RPMI7951 (cell line): ENCODE measurements at places on chromosomes 2 and 18.

DNA sequence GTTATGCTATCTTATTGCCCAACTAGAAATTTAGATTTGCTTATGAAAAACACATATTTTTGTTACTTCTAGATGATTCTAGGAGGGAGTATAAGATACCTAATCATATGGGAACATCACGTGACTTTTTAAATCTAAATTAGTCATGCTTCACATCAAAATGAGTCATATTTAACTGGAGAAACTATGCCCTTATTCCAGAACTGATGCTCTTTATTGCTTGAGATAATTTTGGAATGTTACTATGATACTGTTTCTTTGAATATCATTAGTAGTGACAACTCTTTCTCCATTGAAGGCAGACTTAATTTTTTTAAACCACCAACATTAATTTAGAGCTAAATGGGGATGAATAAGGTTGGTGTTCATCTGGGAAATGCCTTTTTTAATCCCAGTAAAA, 19.9 kb upstream of the ELAC1 start:
- DNase-seq, result peak; percentile 38

DNA sequence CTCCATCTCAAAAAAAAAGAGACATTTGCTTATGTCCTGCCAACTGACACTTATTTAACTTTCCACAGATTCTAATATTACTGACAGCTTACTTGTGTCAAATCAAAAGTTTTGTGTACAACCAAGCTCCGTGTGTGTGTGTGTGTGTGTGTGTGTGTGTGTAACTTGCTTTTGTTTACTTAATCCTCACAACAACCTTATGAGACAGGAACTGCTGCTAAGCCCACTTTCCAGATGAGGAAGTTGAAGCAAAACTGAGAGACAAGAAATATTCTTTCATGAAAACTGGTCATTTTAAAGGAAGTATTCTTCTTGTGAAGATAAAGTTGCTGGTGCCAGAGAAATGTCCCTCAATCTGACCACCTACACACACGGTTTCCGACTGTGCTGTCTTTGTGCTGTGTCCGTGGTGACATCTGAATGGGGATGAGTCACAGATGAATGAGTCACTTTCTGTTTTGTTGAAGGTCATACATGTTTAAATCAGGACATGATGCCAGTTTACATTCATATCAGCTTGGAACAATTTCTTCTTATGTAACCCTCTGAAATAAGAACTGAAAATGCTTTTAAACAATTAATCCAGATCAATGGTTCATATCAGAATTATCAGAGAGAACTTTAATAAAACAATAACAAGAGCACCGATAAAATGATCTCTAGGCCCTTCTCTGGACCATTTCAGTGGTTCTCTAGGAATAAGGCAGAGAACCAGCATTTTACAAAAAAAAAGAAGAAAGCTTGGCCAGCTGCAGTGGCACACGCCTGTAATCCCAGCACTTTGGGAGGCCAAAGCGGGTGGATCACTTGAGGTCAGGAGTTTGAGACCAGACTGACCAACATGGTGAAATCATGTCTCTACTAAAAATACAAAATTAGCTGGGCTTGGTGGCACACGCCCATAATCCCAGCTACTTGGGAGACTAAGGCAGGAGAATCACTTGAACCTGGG, 95.5 kb downstream of the THNSL2 start:
- peak; percentile 83 for DNase-seq

- no peak for DNase-seq
Measured at GRCh38 chr2:43572244-43572643, 23.6 kb downstream of the THADA start.

DNA sequence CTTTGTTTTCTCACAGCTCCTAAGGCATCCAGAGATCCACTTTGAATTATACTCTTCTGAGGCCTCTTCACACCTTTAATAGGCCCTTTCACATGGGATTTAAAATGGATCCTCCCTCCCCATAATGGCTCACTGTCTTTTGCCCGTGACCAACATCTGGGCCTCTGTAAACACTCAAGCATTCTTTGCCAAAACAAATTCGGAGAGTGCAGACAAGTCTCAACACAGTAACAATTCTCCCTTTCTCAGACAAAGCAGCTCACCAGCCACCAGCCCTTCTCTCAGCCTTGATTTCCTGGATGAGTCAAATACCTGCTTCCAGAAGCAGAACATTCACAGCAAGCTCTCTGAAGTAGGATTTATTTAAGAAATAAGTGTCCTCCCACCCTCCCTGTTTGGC, 14.0 kb upstream of the IMP4 start:
- no peak for DNase-seq

- no peak for DNase-seq
Measured at GRCh38 chr2:43136876-43137275, 89.5 kb downstream of the ZFP36L2 start.

DNA sequence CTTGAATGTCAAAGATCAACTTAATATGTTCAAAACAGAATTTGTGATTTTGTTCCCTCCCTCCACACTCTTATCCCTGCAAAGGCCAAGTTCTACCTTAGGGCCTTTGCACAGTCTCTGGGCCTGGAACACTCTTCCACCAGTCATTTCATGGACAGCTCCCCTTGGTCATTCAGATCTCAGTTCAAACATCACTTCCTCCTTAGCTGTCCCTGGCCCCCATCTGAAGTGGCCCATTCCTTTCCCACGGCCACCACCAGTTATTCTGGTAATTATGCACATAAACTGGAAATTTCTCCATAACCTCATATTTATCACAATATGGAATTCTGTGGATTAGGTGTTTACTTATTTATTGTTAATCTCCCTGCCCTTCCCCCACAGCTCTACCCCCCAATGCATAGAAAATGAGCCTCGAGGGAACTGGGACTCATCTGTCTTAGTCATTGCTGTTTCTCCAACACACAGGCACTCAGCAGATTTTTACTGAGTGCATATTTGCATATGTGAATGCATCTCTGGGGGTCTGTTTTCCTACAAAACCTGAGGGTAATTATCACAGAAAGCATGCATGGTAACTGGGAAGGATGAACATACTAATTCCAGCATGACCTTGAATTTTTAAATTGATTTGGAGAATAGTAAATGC, 35.5 kb upstream of the SPTBN1 start:
- DNase-seq, result no peak

GRCh38 chr18:64882896-64883295, 734.0 kb upstream of the LINC00305 start:
- DNase-seq, result no peak

DNA sequence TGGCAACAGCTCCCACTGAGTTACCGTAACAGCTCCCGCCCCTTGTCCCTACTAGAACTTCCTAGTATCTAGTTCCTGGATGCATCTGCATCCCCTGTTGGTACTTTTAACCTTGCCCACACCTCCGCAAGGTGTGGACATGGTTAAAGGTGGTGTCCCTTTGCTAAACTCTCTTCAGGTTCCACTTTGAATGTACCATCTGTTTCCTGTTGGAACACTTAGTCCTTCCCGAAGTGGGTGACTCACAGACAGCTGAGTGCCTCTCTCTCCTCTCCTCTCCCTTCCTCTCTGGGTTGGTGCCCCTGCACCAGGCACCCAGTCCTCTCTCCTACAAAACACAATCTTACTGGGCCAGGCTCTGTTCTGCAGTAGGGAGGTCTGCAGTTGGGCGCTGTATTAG, 19.6 kb upstream of the REL start:
- DNase-seq, result peak; percentile 8

- DNase-seq, result no peak
Measured at GRCh38 chr2:25173719-25174118, 5.3 kb upstream of the POMC start.

DNA sequence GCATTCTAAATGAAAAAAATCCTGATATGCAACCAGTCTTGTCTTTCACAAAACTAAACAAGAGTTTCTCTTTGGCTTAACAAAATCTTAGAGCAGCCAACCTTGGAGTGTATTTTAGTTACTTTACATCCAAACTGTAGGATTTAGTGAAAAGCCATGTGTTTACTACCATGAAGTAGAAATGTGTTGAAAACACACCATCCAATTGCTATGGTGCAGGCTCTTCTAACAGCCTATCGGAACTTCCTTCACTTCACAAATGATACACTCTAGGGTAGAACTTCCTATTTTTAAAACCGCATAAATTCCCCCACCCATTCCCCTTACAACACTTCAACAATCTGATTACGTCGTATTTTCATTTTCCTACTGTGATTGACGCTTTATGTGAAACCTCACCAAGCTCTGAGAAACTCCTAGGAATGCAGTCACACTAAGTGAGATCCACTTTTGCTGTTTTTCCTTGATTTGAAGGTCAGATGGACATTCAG, 74.4 kb upstream of the MAP4K4 start:
- no peak for DNase-seq

DNA sequence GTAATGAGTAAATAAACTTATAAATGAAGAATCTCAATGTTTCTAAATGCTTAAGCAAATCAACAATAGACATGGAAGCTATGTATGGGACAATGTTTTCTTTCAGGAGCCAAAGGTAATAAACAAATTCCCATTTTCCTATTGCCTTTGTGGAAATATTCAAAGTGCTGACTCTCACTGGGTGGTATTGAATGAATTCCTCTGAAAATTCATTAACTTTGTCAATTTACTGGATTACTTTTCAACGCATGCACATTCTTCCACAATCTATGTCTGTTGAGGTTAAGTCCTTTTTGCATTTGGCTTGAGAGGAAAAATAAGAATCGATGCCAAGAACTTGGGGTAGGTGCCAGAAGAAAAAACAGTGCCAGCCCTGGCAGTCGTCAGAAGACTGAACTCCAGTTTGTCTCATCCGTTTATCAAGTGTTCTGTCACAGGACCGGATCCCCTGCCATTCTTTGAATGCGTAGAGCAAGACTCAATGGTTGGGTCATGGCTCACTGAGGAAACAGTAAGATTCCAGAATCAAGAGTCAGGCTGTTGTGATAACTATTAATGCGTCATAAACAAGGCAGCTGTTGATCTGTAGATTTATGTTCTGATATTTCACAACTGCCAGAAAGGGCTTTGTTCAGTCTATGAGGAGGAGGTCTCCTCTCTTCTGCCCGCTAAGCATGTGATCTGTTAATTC, 133.3 kb downstream of the GFPT1 start:
- DNase-seq, result peak; percentile 94

GRCh38 chr2:146894514-146894913, 950.3 kb upstream of the ACVR2A start:
- no peak for DNase-seq

DNA sequence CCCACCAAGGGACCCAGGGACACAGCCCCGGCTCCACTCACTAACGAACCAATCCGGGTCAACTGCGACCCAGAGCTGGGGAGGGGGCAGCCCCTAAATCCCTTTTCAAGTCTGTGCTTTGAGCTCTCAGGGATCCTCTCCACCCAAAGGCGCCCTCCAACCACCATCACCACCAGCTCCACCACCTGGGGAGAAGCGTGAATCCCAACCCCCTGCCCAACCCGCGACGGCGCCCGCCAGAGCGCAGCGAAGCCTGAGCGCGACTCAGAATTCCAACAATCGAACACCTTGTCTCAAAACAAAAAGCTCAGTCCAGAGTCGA, 497 bp downstream of the DSC3 start:
- no peak for DNase-seq

DNA sequence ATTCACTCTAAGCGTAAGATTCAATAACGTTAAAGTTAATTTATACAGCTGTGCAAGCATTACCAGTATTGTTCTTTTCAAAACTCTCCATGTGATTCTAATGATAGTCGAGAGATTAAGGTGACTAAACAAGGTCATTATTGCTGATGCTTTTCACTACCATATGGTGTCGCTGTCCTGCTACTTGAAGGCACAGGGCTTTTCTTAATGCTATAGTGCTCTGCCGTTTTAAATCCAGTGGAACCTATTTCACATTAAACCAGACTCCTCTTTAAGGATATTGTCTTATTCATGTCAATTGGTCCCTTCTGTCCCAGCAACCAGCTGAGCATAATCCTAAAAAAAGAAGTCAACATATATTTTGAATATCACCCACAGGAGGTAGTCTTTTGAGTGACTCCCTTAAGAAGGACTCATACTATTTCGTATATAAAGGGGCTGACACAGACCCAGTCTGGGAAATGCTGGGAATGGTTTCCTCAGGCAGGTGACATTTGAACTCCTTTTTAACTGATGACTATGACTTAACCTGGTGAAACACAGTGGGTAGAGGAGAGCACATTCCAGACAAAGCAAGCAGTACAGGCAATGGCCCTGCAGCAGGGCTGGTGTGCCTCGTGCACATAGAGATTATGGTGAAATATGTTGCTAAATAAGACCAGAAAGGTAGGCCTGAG, 53.9 kb upstream of the CYTIP start:
- peak; percentile 43 for DNase-seq

DNA sequence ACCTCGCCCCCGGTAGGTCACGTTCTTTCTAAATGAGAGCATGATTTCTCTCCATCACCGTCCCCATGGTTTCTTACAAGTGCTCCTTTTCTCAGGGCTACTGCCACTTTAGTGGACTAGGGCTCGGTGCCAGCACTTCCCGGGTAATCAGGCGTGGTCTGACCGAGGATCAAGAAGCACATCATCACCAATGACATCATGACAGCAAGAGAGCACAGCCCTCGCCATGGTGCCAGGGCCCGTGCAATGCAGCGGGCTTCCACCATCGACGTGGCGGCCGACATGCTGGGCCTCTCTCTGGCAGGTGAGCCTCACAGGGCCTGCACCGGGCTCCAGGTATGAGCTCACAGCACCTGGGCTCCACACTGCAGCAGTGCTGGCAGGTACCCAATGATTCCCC, 75.2 kb downstream of the INPP4A start:
- no peak for DNase-seq

- DNase-seq, result no peak
Measured at GRCh38 chr2:42926434-42927333, 134.3 kb upstream of the HAAO start.

- DNase-seq, result no peak
Measured at GRCh38 chr2:133624551-133624950, 56.3 kb upstream of the NCKAP5 start.

DNA sequence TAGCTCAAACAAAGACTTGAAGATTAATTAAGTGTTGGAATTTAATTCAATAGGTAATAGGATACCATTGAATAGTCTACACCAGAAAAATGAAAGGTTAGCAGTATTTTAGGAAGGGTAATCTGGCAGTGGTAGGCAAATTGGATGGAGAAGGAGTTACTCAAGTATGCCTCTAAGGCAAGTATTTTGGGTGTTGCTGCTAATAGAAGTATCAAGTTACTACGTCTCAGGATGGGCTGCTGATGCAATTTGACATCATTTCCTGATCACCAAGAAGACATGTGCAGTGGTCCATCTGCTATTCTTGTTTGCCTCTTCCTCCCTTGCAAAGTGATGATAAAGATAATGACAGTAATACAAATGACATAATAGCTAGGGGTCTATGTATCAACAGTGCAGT, 485.3 kb downstream of the TGIF1 start:
- no peak for DNase-seq

DNA sequence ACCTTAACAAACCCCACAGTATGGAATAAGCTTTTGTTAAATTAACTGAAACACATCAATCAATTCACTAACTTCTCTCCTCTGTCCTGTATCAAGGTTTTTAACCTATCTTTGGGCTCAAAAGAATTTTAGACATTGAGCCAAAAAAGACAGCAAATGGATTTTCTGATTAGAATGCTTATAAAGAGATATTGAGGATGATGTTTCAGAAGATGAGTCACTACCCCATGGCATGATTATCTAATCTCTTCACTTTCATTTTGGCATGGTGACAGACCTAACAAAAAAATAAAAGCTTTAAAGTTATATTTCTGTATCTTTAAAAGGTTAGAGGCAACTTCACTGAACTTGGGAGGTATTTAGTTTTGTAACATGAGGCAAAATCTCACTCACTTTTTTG, 55.5 kb downstream of the SGPP2 start:
- peak; percentile 52 for DNase-seq

GRCh38 chr2:75862547-75862946, 151.8 kb upstream of the GCFC2 start:
- no peak for DNase-seq
